ENCODE measurements at places on chromosomes 4 and X.
A peak's percentile ranks its signal among the peaks of the same experiment; 100 is the strongest.

- no peak for DNase-seq
Observed at GRCh38 chr4:142631836-142632235, 214.3 kb downstream of the INPP4B start.

- no peak for DNase-seq
Observed at GRCh38 chr4:10728016-10728415, 43.4 kb upstream of the CLNK start.

- DNase-seq = no peak
Observed at GRCh38 chrX:112968351-112969133, 127.9 kb upstream of the AMOT start.

GRCh38 chr4:133178956-133179355 lies 29.9 kb downstream of the PCDH10 start:
- DNase-seq = no peak

DNA sequence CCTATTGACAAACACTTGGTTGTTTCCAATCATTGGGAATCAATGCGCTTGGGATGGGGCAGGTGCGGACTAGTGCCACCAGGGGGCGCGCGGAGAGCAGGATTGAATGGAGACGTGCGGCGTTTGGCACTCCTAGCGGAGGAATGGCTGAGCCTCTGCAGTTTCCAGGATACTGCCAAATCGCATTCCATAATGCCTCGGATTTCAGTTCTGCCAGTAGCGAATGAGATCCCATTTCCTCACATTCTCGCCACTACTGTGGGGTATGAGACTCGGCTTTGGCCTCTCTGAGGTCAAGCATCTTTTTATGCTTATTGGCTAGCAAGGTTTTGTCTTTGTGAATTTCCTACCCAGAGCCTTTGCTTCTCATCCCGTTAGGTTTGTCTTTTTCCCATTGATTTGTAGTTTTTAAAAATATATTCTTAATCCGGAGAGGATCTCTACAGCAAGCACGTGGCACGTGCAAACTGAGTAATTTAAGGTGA lies 28.7 kb downstream of the CLDN34 start:
- peak; percentile 29 for DNase-seq

DNA sequence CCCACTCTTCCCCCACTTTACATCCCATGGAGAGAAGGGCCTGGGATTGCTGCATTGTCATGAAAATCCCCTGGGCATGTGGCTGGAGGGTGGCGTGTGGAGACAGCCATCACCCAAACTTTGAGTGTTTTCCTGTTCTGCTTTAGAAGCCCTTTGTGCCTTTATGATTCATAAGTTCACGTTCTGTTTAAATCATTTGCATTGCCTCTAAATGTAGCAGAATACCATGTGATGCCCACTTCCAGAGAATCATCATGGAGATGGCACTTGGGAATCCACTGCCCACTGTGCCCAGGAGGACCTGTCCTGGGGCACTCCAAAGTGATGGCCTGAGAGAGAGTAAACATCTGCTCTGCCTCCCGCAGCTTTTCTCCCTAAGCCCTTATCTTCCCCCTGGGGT lies 52.8 kb downstream of the MED28 start:
- DNase-seq = no peak

GRCh38 chr4:5261866-5262265 lies 210.6 kb downstream of the STK32B start:
- DNase-seq = no peak

DNA sequence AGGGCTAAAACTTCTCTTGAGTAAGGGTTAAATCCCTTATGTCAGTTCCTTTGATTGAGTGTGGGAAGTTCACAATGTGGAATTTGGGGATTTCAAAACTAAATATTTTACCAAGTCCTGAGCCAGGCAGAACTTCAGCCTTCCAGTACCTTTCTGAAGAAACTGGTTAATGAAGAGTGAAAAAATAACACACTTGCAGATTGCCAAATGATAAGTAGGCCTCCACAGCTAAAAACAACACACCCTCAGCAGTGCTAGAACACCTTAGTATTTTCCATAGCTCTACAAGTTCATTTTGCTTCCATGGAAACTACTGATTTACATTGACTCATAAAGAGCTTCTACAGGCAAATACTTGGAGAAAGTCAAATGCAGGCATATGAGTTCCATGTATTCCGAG lies 326.8 kb downstream of the ZNF674 start:
- no peak for DNase-seq

- DNase-seq = no peak
Observed at GRCh38 chrX:68675571-68675970, 28.1 kb downstream of the STARD8 start.

GRCh38 chr4:48787056-48787455 lies 7.0 kb upstream of the FRYL start:
- DNase-seq = no peak

DNA sequence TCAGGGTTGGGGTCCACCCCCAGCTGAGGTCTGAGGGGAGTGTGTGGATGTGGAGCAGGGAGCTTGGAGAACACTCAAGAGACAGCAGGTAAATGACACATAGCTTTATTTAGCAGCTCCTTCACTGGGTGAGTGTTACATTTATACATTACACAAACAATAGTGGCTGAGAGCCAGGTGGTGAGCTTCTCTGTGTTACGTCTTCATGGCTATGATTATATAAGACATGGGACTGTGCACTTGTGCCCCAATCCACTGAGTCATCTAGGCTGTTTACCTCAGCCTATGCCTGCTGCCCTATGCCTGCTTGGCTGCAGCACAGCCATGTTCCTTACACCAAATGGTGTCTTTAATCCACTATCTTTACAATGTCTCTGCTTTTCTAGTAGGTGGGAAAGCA lies 459.6 kb downstream of the AFF2 start:
- no peak for DNase-seq

DNA sequence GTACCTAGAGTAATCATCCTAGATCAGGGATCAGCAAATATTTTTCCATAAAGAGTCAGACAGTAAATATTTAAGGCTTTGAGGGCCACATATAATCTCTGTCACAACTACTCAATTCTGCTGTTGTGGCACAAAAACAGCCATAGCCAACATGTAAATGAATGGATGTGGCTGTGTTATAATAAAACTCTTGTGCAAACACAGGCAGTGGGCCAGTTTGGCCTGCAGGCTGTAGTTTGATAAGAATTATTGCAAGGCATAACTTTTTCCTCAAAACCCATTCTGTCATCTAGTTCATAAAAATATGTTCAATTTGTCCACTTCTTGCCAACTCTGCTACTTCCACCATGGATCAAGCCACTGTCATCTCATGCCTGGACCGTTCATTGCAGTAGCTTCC lies 39.4 kb upstream of the SHROOM4 start:
- no peak for DNase-seq

- no peak for DNase-seq
Observed at GRCh38 chr4:17811078-17811603, 362 bp downstream of the NCAPG start.

DNA sequence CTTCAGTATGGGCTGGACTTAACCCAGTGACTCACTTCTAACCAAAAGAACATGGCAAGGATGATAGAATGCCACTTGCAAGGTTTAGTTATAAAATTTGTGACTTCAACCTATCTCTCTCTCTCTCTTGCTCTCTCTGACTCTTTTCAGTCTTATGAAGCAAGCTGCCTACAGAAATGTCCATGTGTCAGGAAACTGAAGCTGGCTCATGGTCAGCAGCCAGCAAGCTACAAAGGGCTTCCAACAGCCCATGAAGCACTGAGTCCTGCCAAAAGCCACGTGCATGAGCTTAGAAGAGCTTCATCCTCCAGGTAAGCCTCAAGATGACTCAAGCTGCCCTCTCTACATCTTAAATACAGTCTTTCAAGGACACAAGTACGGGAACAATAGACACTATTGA lies 100.3 kb downstream of the HS3ST1 start:
- DNase-seq = no peak

DNA sequence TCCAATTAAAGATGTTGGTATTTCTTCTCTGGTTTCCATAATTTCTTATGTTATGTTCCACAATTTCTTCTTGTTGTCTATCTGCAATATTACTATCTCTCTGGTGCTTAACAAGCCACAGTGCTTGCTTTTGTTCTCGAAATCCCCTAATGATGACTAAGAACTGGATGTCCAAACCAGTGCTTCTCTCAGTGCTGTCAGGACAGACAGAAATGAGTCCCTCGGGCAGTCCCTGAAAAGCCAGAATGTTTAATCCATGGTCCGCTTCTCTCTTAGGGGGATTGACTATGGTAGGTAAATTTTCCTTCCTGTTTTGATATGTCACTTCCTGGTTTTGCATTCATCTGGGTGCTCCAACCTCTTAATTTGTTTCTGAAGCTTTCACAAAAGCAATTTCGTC lies 321.6 kb upstream of the PCDH10 start:
- DNase-seq = no peak

- DNase-seq = no peak
Observed at GRCh38 chr4:38752372-38752940, 30.3 kb downstream of the TLR10 start.

GRCh38 chr4:114487101-114487500 lies 111.5 kb upstream of the UGT8 start:
- no peak for DNase-seq

DNA sequence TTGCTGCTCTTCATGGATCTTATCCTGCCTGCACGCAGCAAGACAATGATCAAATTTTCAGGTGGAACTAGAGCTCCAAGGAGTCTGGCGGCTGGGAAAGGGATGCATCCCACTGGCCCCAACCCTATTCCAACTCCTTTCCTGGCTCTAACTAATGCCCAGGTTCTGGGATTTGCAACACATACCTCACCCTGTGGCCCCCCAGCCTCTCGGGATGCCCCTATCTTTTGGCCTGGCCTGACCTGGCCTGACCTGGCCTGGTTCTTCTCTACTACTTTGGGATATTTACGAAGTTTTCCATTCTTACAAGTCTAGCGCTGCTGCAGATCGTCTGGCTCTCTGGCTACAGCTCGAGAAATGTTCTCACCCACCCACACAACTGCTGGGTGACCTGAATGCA lies 56.4 kb upstream of the CDKN2AIP start:
- DNase-seq = no peak

GRCh38 chr4:168409089-168409801 lies 71.0 kb downstream of the DDX60L start:
- no peak for DNase-seq

DNA sequence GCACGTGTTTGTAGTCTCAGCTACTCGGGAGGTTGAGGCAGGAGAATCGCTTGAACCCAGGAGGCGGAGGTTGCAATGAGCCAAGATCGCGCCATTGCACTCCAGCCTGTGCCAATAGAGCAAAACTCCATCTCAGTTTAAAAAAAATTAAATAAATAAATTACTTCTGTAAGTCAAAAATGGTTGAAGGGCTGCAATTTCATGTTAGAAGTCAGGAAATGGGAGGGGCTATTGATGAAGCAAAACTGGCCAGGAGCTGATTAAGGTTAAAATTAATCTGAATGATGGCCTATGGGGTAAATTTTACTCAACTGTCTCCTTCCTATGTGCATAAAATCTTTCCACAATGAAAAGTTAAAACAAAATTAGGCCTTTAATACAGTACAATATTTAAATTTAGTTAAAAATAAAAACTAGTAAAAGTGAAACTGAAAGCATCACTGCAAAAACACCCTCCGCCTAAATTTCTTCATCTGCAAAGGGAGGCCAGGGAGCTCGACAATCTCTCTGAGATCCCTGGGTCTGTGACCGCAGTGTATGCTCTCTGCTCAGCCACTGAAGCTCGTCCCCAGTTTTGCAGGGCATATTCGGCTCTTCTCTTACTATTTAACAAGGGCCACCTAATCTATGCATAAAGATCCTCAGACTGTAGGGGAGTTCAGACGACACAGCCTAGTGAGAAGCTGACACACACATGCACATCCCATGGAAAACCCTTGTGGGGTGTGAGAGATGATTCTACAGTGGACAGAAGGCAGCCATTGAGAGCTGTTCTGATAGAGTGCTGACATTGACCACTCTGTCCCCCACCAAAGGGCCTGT lies 57.2 kb downstream of the IRF2 start:
- DNase-seq = no peak

DNA sequence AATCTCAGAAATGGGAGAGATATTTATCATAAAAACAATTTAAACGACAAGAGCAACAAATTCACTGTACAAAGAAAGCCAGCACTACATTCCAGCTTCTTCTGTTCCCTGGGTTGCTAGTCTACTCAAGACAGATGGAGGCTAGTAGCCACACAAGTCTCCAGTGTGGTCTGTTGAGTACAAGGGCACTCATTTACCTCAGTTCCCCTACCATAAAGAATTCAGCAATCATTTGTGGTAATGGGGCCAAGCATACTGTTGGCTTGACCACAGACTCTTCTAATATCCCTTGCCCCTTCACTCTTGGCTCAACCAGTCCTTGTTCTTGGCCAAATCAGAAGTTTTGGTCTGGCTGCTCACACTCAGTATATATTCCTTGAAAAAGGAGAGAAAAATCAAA lies 212.3 kb downstream of the COX18 start:
- no peak for DNase-seq

DNA sequence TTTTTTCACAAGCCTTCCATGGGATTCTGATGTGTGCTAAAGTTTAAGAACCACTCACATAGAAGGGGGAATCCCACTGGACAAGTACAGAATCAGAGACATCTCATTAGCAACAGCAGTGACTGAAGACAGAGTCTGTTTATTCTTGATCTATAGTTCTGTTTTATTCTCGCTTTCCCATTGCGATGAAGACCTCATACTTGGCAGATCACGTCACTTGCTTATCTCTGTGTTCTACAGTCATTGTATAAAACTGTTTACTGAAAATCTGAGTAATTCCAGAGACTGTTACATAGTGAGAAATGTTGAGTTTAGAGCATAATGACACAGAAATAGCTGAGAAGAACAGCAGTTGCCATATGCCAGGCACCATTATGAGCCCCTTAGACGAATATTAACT lies 185.5 kb downstream of the PTTG2 start:
- no peak for DNase-seq

DNA sequence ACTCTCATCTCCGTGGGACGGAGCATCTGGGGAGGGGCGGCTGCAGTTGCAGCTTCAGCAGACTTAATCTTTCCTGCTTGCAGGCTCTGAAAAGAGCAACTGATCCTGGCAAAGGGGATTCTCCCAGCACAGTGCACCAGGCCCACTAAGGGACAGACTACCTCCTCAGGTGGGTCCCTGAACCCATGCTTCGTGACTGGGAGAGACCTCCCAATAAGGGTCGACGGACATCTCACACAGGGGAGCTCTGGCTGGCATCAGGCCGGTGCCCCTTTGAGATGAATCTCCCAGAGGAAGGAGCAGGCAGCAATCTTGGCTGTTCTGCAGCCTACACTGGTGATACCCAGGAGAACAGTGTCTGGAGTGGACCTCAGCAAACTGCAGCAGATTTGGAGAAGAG lies 303.3 kb upstream of the FGF16 start:
- DNase-seq = no peak

DNA sequence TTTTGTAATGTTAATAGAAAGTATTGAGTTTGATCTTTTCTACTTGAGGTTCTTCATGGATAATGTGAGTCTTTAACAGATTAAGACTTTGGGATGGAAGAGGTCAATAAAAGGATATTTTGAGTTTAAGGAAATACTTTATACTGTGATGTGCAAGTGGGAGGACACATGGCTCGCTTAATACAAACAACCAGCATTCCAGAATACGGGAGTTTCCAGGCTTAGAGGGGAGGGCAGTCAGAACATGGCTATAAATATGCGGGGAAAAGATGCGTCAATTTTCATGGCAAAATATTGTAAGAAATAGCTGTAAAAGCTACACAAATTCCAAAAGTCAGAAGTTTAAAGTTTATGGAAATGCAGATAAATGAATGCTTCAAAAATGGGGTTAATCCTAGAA lies 192.3 kb downstream of the AASDH start:
- no peak for DNase-seq

Measured in NCI-H1930 (cell line).